ENCODE measurements at places on chromosomes 7 and 10.

DNA sequence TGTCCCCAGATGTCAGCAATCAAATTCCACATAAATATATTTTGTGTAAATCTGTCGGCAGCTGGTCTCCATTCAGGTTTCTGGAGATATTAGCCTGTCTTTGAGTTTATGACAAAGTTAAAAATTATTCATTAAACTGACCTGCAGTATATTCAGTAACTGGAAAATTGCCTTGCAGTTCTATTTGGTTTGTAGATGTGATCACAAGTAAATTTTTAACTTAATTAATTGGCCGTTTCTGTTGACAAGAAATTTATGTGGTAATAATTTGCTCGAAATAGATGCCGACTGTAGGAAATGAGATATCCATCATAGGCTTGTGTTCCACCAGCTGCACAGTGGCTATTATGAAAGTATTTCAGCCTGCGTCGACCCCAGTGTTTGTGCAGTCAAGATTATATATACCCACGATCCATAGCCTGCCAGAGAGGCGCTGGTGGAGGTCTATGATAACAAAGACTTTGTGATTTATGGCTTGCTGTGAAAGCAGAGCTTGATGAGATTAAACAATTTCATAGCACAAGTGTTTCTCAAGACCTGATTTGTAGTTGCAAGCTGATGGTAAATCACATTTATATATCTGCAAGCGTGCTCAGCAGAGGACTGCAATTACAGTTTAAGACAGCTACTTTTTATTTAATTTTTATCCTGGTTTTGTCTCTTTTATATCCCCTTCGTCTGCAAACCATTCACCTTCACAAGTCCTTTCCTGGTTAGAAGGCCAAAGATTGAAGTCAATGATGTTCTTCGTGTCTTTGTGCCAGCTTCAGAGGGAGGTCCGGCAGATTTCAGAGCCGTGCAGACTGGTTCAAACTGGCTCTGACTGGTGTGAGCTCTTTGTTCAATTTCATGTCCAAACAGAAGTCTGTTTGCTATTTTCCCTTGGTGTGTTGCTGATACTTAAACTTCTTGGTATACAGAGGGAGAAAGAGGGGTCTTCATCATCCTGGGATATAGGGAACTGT is 850.9 kb downstream of the LRMDA start:
- no peak for DNase-seq

GRCh38 chr10:29780639-29781038 is 145.9 kb upstream of the SVIL start:
- DNase-seq = no peak

- DNase-seq = no peak
These were observed 16.3 kb downstream of the CUL1 start for GRCh38 chr7:148715027-148715426.

- no peak for DNase-seq
These were observed 21.9 kb downstream of the NAPEPLD start for GRCh38 chr7:103127006-103127405.

DNA sequence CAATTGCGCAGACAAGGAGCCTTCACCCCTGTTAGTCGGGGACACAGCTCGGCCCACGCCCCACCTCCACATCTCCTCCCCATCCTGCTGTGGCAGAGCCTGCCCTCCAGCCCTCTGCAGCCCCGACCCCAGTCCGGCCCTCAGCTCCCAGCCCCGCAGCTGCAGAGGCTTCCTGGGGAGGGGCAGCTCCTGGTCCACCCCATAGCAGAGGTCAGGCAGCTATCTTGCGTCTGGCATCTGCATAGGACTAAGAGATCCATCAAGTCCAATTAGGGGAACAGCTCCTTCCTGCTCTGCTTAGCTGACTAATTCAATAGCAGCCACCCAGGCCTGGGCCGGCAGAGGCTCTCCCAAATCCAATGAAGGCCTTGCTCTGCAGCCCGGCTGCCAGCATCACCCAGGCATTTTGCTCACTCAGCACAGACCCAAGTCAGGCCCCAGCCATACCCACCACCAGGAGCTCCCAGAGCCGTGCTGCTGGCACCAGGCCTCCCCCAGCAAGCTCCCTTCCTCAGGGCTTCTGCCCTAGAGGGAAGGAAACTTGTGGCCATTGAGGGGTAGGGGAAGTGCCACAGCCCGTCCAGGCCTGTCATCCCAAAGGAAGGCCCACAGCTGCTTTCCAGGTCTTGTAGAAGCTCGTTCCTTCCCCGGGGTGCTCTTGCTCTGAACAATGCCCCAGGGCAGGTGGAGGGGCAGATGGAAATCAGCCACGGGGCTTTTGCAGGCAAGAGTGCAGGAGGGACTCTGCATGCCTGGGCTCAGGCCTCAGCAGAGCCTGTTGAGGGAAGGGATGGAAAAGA is 106.2 kb upstream of the RET start:
- no peak for DNase-seq

- DNase-seq = peak; percentile 75
These were observed 102.5 kb downstream of the RAMP3 start for GRCh38 chr7:45259966-45260646.

GRCh38 chr10:127740596-127740995 is 3.6 kb downstream of the FOXI2 start:
- DNase-seq = no peak

GRCh38 chr10:84395581-84395980 is 67.2 kb downstream of the CCSER2 start:
- DNase-seq = no peak

- no peak for DNase-seq
These were observed 202.3 kb downstream of the AHR start for GRCh38 chr7:17500736-17501135.

- no peak for DNase-seq
These were observed 68.6 kb downstream of the C7orf25 start for GRCh38 chr7:42843205-42843800.

- no peak for DNase-seq
These were observed 181.6 kb downstream of the PHTF2 start for GRCh38 chr7:77980087-77980713.

DNA sequence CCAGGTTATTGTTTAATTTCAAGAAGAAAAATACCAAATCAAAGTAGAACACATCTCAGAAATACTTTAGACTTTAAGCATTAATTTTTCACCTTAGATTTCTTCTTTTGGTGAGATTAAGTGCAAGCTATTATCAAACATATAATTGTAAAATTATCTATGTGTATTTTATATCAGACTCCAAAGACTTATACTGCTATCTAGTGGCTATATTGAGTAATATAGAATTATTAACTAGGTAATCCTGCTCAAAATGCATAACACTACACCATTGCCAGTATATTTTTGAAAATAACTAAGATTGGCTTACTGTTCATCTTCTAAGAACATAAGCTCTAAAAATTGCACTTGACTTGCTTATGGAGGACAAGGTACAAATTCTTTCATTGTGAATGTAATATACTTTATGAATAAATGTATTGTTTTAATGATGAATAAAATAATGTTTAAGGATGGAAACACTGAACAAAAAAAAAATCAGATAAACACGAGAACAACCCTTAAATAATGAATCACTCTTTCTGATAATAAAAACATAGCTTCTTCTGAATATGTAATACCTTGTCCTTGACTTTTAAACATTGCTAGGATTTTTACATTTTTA is 86.7 kb upstream of the GNAI1 start:
- no peak for DNase-seq

DNA sequence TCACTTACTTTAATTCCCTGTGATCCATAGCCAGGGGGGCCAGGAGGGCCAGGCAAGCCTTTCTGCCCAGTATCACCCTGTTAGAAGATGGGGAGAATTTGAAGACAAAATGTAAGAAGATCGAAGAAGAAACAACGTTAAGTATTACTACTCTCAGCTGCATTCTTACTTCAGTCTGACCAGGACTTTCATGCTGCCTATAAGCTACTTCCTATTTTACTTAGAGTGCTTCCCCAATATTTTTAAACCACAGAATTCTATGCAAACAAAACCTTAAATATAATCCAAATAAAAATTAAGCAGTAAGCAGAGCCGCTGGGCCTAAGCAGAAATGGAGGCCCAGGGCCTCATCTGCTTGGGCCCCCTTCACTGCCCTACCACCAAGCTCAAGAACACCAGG is 117.8 kb downstream of the COL28A1 start:
- DNase-seq = no peak

DNA sequence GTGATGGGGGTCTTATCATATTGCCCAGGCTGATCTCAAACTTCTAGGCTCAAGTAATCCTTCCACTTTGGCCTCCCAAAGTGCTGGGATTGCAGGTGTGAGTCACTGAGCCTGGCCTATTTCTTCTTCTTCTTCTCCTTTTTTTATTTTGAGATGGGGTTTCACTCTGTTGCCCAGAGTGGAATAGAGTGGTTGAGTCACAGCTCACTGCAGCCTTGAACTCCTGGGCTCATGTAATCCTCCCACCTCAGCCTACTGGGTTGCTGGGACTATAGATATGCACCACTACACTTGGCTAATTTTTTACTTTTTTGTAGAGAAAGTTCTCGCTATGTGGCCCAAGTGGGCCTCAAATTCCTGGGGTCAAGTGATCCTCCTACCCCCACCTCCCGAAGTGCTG is 124.3 kb downstream of the SKIDA1 start:
- no peak for DNase-seq

DNA sequence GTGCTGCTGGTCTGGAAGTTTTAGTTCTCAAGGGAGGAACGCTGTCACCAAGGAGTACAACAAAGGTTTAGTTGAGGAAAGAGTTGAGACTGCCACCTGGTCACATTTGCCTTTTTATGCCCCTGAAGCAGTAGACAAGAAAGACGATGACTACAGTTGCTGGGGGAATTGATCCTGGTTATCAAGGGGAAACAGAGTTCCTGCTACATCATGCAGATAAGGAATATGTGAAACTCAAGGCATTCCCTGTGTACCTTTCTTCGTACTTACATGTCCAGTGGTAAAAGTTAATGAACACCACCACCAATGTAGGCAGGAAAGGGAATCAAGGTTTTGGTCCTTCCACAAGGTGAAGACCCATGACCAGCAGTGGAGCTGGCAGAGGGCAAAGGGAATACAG is 31.8 kb downstream of the SLC35B4 start:
- DNase-seq = no peak

- no peak for DNase-seq
These were observed 78.7 kb upstream of the AGBL3 start for GRCh38 chr7:134907639-134908038.

DNA sequence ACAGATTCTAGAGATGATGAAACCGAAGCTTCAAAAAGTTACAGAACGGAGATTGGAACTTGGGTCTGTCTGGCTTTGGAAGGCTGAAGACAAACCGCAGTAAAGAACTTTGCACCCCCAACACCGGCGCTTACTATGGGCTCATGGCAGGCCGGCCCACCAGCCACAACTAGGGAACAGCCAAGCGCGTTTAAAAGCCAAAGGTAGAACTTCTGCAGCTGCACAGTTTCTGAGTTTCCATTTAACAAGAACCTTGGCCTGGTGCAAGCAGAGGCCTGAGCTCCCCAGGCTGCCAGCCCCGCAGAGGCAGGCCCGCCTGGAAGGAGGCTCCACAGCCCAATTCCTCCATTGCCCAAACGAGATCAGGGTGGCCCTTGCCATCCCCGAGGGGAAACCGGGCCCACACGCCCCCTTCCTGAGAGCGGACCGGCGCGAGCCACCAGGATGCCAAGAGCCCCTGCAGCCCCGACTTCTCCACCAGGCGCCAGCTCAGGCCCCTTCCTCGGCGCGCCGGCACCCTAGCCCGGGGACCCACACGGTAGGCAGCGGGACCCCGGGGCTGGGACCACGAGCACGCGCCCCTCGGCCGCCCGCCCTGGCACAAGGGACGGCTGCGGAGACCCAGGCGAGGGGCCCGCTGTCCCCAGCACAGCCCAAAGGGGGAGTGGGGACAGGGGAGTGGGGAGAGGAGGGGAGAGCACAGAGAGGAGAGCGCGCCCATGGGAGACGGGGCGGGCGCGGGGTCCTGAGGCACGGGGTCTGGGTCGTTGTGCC is 566 bp downstream of the MAD1L1 start:
- peak; percentile 6 for DNase-seq

DNA sequence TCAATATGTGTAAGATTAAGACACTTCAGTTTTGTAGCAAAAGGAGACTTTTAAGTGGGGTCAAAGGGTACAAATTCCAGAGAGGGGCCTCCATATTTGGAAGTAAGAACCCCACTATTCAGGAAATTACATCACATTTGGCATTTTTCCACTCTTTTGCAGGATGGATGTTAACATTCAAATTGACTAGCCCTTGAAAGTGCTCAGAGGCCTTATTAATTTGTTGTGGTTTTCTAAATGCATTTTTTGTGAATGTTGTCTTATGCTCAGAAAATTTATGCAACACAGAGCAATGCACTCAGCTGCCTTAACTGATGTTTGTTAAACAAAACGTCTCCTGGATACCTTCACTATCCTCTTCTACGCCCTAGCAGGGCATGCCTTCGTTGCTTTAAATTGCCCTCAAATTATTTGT is 50.9 kb upstream of the PDLIM1 start:
- DNase-seq = no peak

- no peak for DNase-seq
These were observed 440.9 kb upstream of the GRM3 start for GRCh38 chr7:86202833-86203232.

- DNase-seq = no peak
These were observed 58.2 kb downstream of the TMEM106B start for GRCh38 chr7:12269100-12269895.

DNA sequence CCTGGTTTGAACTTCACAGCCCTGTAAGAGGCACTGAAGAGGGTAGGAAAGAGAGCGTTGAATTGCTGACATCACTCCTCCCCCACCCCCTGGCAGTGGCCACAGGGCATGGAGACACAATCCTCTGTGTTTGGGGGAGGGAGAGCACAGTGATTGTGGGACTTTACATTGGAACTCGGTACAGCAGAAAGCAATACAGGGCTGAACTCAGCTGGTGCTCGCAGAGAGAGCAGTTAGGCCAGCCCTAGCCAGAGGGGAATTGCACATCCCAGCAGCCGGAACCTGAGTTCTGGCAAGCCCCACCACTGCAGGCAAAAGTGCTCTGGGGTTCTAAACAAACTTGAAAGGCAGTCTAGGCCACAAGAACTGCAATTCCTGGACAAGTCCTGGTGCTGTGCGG is 24.0 kb upstream of the CUL1 start:
- no peak for DNase-seq

All from stimulated activated CD4-positive, alpha-beta T cell treated with anti-CD3 and anti-CD28 coated beads, Interleukin-4, amount 100 ng/mL, for 4 hours (primary cell).